ENCODE measurements at places on chromosomes 4 and X.
A peak's percentile ranks its signal among the peaks of the same experiment; 100 is the strongest.

GRCh38 chr4:107988763-107989035 lies 990 bp upstream of the HADH start:
- no peak for DNase-seq

GRCh38 chrX:150450519-150451177 lies 87.5 kb downstream of the MAMLD1 start:
- no peak for DNase-seq

GRCh38 chr4:163195247-163195765 lies 28.6 kb upstream of the NAF1 start:
- DNase-seq, result no peak

GRCh38 chr4:120842031-120842430 lies 80.5 kb downstream of the PRDM5 start:
- no peak for DNase-seq

DNA sequence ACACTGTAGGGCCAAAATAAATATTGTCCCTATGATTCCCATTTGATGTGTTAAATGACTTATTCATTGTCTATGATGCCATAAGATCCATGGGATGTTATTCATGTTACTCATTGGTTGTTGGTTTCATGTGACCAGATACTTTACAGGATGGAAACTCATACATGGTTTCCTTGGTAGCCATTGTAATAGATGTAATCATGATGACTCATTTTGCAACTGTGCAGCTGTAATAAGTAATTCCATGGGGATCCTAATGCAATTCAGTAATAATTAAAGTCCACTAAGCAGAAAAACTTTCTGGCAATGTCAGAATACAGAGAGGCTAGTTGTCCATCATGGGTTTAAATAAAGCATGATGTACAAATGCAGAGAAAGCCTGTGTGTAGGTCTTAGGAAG lies 389.7 kb upstream of the NR3C2 start:
- DNase-seq, result no peak

GRCh38 chrX:132483951-132484350 lies 4.9 kb downstream of the MBNL3 start:
- DNase-seq, result no peak

- DNase-seq, result no peak
Observed at GRCh38 chr4:94508296-94508695, 56.6 kb downstream of the PDLIM5 start.

DNA sequence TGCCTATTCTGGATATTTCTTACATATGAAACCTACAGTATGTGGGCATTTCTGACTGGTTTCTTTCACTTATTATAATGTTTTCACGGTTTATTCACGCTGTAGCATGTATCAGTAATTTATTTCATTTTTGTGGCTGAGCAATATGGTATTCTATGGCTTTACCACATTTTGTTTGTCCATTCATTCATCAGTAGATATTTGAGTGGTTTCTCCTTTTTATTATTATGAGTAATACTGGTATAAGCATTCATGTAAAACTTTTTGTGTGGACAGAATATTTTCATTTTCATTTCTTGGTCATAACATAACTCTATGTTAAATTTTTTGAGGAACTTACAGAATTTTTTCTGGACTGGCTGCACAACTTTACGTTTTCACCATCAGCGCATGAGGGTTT lies 122.7 kb upstream of the PABPC5 start:
- DNase-seq, result no peak

DNA sequence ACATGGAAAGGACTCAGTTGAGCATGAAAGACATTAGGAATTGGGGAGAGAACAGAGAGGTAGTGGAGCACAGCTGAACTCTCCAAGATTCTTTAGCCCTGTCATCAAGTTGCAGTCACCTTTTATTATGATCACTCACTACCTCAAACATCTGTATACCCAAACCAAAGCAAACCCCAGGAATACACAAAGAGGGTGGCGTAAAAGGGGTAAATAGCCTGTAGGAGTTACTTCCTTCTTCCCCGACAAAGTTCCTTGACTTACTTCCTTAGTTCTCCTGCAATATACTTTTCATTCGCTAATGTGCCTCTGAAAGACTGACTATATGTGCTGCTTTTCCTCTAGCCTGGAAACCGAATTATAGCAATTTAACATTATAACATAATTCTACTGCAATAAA lies 159.9 kb downstream of the SPRY1 start:
- no peak for DNase-seq

GRCh38 chrX:136227948-136228838 lies 23.0 kb downstream of the MAP7D3 start:
- DNase-seq, result no peak

- DNase-seq, result no peak
Observed at GRCh38 chrX:23066588-23067281, 67.0 kb downstream of the DDX53 start.

DNA sequence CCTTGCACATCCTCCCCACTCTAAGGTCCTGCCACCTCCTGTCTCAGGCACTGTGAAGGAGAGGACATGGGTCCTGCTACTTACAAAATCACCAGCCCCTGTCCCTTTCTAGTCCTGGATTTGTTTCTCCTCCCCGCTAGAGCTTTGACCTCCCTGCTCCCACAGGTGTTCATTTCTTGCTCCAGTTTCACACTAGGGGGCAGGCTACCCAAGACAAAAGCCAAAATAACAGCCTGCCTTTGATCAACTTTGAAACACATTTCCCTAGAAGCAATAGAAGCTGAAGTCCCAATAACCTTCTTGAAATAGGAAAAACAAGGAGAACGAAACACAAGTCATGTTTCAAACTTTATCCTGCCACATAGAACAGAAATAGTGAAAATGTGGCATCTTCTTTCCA lies 164.4 kb downstream of the QDPR start:
- no peak for DNase-seq

DNA sequence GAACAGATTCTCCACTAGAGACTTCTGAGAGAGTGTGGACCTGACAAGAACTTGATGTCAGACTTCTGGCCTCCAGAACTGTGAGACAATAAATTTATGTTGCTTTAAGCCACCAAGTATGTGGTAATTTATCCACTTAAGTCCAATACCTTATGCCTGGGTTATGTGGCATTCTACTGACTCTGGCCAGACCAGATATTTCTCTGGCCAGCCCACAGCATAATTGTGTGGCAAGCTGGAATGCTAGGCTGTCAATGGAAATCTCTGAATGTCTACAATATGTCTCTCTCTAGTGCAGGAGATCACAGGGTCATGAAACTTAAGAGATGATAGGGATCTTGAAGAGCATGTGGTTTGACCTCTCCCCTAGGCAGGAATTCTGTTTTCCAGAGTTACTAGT lies 251.0 kb downstream of the ZNF674 start:
- no peak for DNase-seq

GRCh38 chrX:140507982-140508305 lies 3.1 kb upstream of the SOX3 start:
- no peak for DNase-seq

GRCh38 chr4:61027939-61028338 lies 172.2 kb upstream of the ADGRL3 start:
- DNase-seq, result no peak

- no peak for DNase-seq
Observed at GRCh38 chr4:139557556-139558110, 1.6 kb upstream of the SETD7 start.

DNA sequence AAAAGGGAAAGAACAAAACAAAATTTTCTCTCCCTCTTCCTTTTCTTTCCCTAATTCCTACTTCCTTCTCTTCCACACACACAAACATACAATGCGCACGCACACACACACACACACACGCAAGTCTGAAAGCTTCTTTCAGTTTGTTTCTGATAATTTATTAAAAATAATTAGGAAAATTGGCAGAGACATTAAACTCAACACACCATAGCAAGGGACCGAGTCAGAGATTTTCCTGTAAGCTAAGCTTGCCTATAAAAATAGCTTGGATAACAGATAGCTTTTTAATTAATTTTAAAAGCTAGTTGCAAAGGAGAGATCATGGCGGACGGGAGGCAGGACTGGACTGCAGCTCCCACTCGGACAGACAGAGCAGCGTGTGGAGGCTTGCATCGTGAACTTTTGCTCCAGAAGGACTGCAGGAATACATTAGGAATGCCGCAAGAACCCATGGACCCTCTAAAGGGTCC lies 92.6 kb upstream of the MAPK10 start:
- peak; percentile 7 for DNase-seq

DNA sequence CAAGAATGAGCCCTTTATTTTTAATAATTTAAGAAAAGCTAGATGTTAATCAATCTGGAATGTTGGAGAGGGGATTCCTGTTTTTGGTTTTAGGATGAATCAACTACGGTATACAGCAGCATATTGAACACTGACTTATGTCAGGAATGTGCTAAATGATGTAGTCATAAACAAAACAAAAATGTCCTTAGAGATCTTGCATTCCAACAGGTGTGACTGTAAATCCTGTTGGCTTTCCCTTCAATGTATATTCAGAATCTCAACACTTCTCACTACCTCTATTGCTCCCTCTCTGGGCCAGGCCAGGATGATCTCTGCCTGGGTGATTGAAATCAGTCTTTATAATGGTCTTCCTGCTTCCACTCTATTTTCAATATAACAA lies 37.8 kb upstream of the BDH2 start:
- DNase-seq, result no peak

Data from NCI-H2081 treated with DMSO at 0.1 percent for 48 hours (cell line).